NCI-H187 treated with DMSO at 0.1 percent for 48 hours (cell line): ENCODE measurements at places on chromosomes 16 and 17.
A peak's percentile ranks its signal among the peaks of the same experiment; 100 is the strongest.

DNA sequence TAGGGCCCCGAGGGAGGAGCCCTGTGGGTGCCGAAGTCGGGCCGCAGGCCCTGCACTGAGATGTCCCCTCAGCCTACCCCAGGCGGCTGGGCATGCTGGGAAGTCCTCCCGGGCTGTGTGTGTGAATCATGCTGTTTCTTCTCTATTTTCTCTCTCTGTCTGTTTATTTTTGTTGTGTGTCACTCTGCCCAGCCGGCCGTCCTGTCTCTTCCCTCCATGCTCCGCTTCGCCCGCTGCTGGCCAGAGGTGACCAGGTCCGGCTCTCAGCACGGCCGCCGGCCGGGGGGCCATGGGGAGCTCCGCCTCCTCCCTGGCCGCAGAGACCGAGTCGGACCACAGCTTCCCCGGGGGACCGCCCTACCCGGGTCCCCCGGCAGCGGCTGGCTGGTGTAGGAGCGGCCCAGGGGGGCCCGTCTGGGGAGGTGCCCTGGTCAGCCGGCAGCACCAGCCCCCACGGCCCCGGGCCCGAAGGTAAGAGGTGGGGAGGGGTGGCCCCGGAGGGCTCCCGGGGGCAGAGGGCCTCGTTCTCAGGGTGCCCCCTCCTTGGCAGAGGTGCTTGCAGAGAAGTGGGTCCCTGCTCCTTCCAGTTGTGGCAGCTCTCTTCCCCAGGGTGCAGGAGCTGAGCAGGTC lies 12.5 kb downstream of the CAPN15 start:
- DNase-seq = no peak

- no peak for DNase-seq
These were observed 129.7 kb upstream of the MYOCD start for GRCh38 chr17:12536021-12536420.

DNA sequence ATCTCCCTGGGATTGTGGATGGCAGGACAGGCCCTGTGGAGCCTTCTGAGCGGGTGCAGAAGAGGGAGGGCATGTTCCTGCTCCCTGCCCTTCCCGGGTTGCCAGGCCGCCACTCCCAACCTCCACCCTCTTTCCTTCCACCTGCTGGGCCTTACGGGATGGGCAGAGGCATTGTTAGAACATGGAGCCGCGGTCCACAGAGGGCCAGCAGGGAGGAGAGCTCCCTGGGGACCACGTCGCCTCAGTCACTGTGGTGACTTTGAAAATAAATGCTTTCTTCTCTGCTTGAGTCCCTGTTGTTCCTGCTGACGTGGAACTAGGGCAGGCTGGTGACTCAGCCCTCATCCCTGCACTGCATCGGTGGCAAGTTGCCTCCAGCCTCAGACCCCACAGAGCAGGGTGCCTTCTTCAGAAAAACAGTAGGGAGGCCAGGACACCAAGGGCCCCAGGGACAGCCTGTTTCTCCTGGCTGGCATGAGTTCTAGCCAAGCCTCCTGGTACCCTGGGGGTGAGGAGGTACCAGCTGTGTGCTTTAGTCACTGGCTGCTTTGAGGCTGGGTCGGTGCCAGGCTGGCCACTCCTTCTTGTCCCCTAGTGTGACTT lies 224.9 kb downstream of the SEC14L1 start:
- DNase-seq = peak; percentile 33

- DNase-seq = no peak
These were observed 9.9 kb downstream of the CYGB start for GRCh38 chr17:76527430-76528111.

- no peak for DNase-seq
These were observed 26.0 kb upstream of the CDH15 start for GRCh38 chr16:89145406-89146161.

GRCh38 chr17:6752068-6752909 lies 3.6 kb upstream of the XAF1 start:
- DNase-seq = no peak

- DNase-seq = no peak
These were observed 26.8 kb downstream of the MED13 start for GRCh38 chr17:62038248-62038647.

GRCh38 chr16:89383095-89384003 lies 107.0 kb downstream of the ANKRD11 start:
- no peak for DNase-seq

GRCh38 chr16:66406534-66407221 lies 20.4 kb upstream of the BEAN1 start:
- no peak for DNase-seq

GRCh38 chr17:82835766-82836512 lies 3.9 kb downstream of the ZNF750 start:
- no peak for DNase-seq

GRCh38 chr17:83125515-83126274 lies 46.3 kb downstream of the METRNL start:
- no peak for DNase-seq

GRCh38 chr17:63697341-63698286 lies 2.3 kb downstream of the LIMD2 start:
- DNase-seq = no peak
